ENCODE measurements at places on chromosomes 12 and 14. TPM values are rescaled to one million over a fixed set of nuclear protein-coding genes. Genes with fewer than 3 reads are reported as not detected.

- no peak for DNase-seq
Measured at GRCh38 chr12:81962126-81962856, 203.1 kb upstream of the PPFIA2 start.

- no peak for DNase-seq
Measured at GRCh38 chr12:121392325-121392716, 7.6 kb upstream of the RNF34 start.

Gene BIN2
- total RNA-seq: 4.2 TPM

Gene AKAP3
- total RNA-seq: 2.8 TPM

Gene EML5
- 0.21 TPM for total RNA-seq

DNA sequence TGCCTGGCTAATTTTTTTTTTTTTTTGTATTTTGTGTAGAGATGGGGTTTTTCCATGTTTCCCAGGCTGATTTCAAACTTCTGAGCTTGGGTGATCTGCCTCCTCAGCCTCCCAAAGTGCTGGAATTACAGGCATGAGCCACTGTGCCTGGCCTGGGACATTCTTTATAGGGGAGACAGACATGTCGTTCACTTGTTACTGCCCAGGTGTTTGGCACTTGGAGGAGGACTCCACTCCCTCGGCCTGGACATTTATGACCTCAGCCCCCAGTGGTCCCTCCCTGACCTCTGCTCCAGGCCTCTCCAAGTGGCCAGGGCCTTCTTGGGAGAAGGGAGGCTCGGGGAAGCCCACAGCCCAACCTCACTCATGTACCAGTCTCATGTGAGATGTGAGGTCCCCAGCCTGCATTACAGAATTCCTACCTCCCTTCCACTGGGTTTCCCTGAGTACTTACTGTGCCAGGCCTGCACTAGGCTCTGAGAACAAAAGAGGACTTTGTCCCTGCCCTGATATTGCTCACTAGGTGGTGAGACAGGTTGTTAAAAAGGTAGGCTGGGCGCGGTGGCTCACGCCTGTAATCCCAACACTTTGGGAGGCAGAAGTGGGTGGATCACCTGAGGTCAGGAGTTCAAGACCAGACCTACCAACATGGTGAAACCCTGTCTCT, 9.7 kb upstream of the POP5 start:
- DNase-seq: no peak

Measured in ascending aorta (tissue), 2 donors.